ENCODE measurements at places on chromosomes 1 and 21.

GRCh38 chr1:234093741-234094140 is 189.3 kb downstream of the SLC35F3 start:
- DNase-seq: no peak

DNA sequence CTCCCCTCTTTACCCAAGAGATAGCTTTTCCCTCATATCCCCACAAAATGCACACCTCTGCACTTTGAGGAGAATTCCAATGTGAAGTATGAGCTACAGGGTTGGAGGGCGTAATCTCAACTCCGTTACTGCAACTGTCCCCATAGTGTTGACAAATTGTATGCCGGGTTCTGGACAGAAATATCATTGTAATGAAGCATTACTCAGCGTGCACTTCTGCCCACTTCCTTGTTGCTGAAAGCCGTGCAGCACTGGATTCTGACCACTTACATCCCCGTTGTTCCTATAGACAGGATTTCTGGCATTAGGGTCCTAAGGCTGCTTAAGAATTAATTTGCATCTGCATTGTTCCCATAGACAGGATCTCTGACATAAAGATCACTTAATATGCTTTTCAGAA is 205.6 kb downstream of the RHOU start:
- DNase-seq: no peak

- no peak for DNase-seq
Measured at GRCh38 chr21:18951271-18952038, 547.9 kb upstream of the TMPRSS15 start.

DNA sequence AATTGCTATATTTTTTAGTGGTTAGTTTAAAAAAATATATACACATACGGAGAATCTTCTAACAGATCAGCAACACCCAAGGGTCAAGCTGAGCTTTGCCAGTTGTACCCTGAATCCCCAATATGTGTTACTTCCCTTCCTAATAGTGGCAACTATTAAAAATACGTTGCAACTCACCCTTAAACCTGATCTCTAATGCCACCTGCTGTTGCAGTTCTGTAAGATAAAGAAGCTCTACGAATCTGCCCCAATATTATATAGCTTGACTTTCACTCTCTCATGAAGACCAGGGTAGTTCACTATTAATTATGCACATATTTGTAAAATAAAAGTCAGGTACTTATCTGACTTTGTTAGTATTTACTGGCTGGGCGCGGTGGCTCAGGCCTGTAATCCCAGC is 58.4 kb downstream of the ASH1L start:
- peak; percentile 68 for DNase-seq

GRCh38 chr1:34262023-34262853 is 85.5 kb downstream of the C1orf94 start:
- no peak for DNase-seq

DNA sequence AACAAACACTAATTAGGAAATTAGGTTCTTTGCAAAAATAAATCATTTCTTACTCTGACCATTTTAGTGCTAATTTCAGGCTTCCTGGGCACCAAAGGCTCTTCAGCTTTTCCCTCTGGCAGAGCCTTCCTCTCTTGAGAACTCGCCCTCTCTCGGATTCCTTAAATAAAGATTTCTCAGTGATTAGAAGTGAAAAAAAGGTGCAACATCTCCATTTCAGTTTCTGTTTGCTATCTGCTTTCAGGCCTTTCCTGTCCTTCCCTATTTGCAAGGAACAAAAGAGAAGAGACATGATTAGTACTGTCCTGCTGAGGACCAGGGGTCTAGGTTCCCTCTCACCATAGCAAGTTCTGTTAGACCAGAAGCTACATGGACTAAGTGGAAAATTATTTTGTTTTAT is 27.8 kb upstream of the CACYBP start:
- DNase-seq: no peak

- no peak for DNase-seq
Measured at GRCh38 chr1:29860056-29860455, 623.7 kb downstream of the PTPRU start.

DNA sequence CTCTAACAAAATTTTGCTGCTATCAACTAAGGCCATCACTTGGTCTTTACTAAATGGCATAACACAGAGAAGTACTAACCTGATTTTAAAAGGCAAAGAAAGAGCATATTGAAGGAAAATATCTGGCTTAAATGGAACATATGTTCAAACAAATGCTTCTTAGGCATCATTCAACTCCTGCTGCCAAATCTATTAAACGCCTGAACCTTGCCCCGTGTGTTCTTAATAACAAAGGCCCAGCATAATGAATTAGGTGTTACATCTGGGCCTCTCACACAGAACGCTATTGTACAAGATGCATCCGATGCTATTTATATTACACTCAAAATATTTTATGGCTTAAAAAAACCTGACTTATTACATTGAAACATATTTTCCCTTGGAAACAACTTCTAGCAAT is 48.4 kb downstream of the B3GALNT2 start:
- DNase-seq: no peak

GRCh38 chr1:17207540-17207939 is 2.6 kb downstream of the PADI1 start:
- no peak for DNase-seq

GRCh38 chr21:46172863-46173528 is 11.3 kb downstream of the SPATC1L start:
- DNase-seq: no peak

GRCh38 chr1:156543066-156543465 is 29.3 kb downstream of the IQGAP3 start:
- no peak for DNase-seq

GRCh38 chr21:45615145-45615711 is 28.3 kb upstream of the PCBP3 start:
- DNase-seq: no peak

DNA sequence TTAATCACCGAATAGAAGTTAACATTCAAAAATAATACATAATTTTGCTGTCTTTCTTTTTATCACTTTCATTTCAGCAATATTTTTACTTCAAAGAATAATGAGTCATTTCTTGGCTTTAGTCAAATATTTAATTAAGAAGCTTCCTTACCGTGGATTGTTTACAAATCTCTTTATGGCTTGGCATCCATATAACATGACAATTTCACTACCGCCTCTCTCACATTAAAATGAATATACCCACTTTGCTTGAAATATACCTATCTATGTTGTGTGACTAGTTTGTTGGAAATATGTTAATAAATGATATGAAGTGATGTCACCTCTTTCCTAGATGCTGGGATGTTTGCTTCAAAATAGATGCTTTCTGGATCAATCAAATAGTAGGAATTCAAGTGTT is 1203.9 kb downstream of the AMY1C start:
- no peak for DNase-seq

GRCh38 chr1:176785791-176786190 is 322.8 kb downstream of the PAPPA2 start:
- DNase-seq: no peak

GRCh38 chr1:147612366-147612765 is 58.0 kb downstream of the ACP6 start:
- no peak for DNase-seq

GRCh38 chr1:29569971-29570634 is 333.8 kb downstream of the PTPRU start:
- DNase-seq: no peak

DNA sequence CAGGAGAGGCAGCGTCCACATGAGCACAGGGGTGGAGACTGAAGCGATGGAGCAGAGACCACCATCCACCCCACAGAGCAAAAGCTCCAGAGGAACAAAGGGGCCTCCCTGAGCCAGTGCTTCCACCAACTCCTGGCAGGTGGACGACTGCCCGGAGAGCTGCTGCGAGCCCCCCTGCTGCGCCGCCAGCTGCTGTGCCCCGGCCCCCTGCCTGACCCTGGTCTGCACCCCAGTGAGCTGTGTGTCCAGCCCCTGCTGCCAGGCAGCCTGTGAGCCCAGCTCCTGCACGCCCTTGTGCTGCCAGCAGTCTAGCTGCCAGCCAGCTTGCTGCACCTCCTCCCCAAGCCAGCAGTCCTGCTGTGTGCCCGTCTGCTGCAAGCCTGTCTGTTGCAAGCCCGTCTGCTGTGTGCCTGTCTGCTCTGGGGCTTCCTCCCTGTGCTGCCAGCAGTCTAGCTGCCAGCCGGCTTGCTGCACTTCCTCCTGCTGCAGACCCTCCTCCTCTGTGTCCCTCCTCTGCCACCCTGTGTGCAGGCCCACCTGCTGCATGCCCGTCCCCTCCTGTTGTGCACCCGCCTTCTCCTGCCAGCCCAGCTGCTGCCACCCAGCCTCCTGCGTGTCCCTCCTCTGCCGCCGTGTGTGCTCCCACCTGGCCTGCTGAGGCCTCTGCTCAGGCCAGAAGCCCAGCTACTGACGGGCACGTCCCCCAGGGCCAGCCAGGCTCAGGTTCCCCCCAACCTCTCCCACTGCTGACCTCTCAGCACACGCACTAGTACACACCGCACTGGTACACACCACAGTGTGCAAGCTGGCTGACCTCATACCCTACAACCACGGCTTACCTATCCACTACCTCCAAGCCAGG is 5.4 kb downstream of the KRTAP10-12 start:
- no peak for DNase-seq

DNA sequence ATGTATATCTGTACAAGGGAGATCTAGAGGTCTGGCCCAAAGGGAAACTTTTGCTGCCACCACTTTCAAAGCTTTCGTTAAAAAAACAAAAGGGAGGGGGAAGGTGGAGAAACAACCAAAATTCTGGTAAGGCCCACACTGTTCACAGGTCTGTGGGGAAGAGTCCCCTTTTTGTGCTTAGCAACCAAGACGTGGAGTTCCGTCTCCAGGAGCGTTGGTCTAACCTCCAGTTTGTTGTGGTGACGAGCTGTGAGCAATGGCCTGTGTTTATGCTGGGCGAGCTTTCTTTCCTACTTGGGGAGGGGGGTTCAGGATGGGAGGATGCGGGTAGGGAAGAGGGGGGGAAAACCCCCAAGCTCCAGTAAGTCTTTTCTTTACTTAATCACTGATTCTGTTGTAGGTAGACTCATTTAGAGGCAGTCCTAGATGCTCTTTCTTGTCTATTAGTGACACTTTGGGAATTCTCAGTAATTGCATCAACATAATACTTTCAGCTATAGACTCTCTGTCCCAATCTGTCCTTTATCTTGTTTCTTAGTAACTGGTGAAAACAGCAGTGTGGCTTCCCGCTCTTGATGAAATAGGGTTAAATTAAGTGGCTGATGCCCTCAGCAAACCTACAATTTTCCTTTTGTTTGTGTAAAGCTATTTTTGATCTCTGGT is 1.5 kb downstream of the HIPK1 start:
- DNase-seq: peak; percentile 58

DNA sequence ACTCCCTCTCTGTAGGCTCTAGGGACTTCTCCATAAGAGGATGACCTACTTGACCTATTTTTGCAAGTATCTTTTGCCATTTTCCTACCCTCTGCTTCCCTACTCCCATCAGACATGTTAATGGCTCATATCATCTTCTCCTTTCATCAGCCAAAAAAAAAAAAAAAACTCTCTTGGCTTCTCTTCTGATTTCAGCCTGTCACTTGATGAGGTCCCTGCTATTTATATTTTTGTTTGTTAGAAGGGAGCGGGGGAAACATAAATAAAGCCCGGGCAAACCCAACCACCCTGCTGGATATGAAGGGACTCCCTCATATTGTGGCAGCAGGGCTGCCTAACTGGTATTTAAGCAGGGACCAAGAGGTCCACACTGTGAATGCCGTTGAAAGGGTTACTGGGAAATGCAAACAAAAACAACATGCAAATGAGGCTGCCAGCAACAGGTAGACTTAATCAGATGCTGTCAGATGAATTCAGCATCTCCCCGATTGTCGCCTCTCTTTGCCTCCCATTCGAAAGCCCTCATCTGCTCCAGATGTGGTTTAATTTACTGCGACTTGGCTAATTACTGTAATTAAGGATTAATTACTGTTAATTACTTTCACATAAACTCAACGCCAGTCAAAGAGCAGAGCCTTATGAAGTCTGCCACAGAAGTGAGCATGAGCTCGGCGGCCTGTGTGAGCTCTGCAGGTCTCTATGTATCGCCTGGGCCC is 172.3 kb downstream of the PBX1 start:
- no peak for DNase-seq

- no peak for DNase-seq
Measured at GRCh38 chr21:18138507-18138906, 106.1 kb upstream of the CHODL start.

DNA sequence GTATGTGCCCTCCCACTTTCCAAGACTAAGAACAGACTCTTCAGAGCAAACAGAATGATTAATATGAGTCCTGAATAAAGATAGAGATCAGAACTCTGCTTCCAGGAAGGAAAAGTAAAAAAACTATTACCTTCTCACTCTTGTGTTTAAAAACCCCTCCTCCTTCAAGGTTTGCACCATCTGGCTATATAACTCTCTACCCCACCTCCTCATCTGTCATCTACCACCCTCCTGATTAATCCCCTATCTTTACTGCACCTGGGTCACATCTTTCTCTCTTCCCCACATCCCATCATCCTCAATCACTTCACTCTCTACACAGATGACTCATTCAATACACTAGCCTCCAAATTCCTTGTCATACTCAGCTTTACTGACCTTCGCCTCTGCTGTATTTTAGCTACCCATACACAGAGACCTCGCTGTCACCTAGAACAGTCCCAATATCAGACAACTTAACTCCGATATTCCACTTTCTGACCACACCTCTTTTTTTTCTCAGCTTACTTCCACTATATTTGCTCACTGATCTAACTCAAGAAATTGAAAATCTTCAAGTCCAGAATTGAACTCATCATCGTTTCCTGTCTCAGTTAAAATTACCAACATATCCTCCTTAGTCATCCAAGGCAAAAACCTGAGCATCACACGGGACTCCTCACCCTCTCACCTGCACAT is 3.7 kb downstream of the SCMH1 start:
- no peak for DNase-seq

GRCh38 chr1:200627575-200628222 is 7.1 kb upstream of the KIF14 start:
- no peak for DNase-seq

GRCh38 chr1:83905315-83905907 is 93.5 kb downstream of the TTLL7 start:
- DNase-seq: peak; percentile 50

- DNase-seq: no peak
Measured at GRCh38 chr1:211541278-211541677, 37.7 kb downstream of the SLC30A1 start.

GRCh38 chr21:16588433-16588860 is 858.7 kb downstream of the USP25 start:
- DNase-seq: no peak

DNA sequence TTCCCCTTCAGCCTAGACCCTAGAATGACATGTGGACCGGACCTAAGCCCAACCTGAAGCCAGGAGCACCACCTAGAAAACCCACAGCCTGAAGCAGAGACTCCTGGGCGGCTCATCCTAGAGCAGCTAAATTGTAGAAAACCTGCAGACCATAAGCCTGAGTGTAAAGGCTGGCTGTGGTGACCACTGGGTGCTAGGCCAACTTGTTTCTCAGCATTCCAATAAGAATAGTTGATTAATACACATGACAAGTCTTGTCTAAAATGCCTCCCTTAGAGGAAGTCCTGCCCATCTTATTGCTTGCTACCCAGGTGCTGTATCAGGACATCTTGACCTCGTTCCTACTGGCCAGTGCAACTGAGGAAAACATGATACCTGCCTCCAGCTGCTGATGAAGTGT is 23.3 kb upstream of the CASQ2 start:
- DNase-seq: no peak

DNA sequence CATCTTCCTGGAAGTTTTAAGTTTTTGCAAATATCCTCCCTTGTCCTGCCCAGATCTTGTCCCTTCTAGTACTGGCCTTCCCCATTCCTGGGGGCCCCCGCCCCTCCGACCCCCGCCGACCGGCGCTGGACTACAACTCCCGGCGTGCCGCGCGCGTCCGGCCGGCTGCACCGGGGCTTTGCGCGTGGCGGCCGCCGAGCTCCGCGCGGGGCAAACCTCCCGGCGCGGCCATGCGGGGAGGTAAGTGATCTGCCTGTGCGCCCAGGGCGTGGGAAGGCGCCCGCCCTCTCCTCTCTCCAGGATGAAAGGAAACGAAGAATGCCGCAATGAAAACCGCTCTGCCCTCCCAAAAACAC is 3.2 kb upstream of the SAMD13 start:
- DNase-seq: peak; percentile 20
